Activated CD8-positive, alpha-beta memory T cell treated with anti-CD3 and anti-CD28 coated beads, Interleukin-2, amount 50 U/mL, for 48 hours (primary cell): ENCODE measurements at places on chromosomes 13 and 19.

- no peak for DNase-seq
Observed at GRCh38 chr13:69595181-69595580, 512.4 kb upstream of the ATXN8OS start.

- no peak for DNase-seq
Observed at GRCh38 chr13:51322826-51323225, 16.7 kb upstream of the SERPINE3 start.

- DNase-seq = no peak
Observed at GRCh38 chr19:50826492-50827240, 3.1 kb upstream of the KLK1 start.

- no peak for DNase-seq
Observed at GRCh38 chr13:32117001-32117400, 85.4 kb downstream of the FRY start.

DNA sequence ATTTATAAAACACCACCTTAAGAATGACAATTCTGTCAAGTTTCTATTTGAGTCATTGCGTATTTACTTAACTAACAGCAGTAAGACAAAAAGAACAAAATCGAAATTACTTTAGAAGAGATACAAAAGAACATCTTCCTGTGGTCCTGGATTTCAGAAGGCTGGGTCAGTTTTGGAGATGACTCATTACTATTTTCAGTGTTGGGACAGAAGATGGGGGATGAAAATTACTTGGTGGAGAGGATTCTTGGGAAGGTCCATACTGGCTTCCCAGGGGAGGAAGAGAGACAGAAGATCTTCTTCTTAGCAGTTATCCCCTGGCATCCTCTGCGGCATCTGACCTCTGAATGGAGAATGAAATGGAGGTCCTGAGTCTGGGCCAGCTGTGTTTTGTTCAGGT is 33.5 kb upstream of the CSNK1A1L start:
- no peak for DNase-seq

DNA sequence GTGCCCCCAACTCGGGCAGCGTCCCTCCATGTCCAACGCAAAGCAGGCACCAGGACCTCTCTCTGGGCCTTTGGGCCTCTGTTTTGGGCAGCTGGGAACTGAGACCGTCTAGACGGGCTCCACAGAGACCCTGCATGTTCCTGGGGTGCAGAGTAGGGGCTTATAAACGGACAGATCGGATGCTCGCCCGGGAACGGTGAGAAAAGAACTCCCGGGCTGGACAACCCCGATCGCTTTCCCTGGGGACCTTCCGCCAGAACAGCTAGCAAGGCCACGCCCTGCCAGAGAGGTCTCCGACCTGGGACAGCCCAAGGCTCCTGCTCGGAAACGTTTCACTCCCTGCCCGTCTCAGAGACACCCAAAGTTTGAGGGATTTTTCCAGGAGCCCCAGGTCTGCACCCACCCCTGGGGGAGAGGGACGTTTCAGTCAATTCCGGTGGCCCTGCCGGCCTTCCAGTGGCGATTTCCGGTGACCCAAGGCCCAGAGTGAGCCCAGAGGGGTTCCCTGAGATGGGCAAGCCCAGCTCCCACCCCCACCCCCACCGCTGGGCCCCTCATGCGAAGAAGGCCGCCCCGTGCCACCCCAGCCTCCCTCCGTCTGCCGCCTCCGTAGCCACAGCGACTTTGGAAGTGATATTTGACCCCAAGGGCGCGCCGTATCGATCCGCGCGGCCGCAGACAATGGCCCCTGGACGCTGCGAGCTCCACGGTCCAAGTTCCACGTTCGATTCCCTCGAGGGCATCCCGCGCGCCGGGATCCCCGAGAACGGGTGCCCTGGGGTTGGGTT is 1.7 kb downstream of the NR2F6 start:
- DNase-seq = no peak

- DNase-seq = peak; percentile 89
Observed at GRCh38 chr19:45403781-45404556, 900 bp downstream of the PPP1R13L start.

DNA sequence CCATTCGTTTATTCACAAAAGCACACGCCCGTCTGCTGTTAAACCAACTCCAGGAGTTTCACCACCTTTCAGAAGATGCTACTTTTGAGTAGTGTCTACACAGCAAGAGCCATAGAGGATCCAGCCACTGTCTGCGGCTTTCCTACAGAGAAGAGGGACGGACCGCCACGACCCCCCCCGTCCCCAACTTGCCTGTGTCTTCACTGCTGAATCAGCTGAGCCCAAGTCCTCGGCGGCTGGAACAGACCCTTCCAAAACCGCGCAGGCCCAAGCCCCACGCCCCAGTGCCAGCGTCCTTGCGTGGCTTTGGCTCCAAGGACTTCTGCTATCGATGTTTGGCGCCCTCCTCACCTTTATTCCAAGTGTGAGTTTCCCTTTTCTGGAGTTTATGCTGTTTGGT is 65.1 kb downstream of the SPACA7 start:
- DNase-seq = no peak

DNA sequence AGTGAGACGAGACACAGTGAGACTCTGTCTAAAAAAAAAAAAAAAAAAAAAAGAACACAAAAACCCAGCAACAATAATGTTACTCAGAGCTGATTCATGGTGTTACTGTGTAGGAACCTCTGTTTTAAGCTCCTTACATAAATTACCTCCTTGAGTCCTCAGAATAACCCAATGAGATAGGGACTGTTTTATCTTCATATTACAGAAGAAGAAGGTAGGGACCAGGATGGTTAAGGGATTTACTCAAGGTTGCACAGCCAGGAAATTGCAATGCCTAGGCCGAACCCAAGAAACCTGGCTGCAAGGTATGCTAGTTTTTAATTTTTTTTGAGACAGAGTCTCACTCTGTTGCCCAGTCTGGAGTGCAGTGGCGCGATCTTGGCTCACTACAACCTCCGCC is 1.5 kb upstream of the DAND5 start:
- no peak for DNase-seq

DNA sequence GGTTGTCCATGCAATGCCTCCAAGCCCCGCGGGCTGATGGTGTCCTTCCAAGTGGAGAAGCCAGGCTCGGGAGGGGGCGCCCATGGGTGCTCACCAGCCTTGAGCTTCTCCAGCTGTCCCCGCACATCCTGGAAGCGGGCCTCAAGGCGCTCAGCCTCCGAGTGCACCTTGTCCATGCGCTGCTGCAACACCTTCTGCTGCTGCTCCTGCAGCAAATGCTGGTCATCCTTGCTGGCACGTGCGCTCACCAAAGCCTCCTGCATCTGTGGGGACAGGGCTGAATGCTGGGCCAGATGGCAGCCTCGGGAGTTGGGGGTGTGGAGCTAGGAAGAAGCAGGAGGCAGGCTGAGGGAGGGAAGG is 22.8 kb upstream of the EMP3 start:
- no peak for DNase-seq

GRCh38 chr19:42122691-42123607 is 9.3 kb downstream of the POU2F2 start:
- DNase-seq = peak; percentile 83

GRCh38 chr13:93499991-93500390 is 273.4 kb downstream of the GPC6 start:
- DNase-seq = no peak

GRCh38 chr19:35284153-35285094 is 2.1 kb downstream of the HAMP start:
- no peak for DNase-seq

GRCh38 chr13:66424422-66424821 is 805.7 kb downstream of the PCDH9 start:
- DNase-seq = no peak
